Smooth muscle cell of the brain vasculature (primary cell): ENCODE measurements at places on chromosomes 2 and 18.

DNA sequence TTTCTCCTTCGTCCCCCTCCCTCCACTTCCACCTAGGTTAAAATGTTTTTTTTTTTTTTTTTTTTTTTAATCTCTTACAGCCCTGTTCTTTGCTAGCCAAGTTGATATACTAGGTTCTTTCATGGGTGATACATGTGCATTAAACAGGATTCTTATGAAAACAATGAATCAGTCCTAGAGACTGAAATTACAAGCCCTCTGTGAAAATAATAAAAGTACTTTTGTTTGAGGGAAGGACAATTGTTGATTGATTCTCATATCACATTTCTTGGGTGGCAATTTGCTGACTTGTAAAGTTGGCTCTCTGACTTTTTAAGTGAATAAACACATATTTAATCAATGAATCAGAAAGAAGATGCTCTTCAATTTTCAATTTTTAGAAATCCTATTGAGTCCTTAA is 639.9 kb downstream of the LRP1B start:
- no peak for DNase-seq

- DNase-seq = no peak
Measured at GRCh38 chr2:38099099-38100028, 23.4 kb upstream of the CYP1B1 start.

GRCh38 chr2:234796045-234796591 is 155.7 kb upstream of the SH3BP4 start:
- DNase-seq = no peak

GRCh38 chr2:172710584-172711047 is 25.0 kb upstream of the RAPGEF4 start:
- no peak for DNase-seq
